ENCODE measurements at places on chromosomes 2 and 18.

DNA sequence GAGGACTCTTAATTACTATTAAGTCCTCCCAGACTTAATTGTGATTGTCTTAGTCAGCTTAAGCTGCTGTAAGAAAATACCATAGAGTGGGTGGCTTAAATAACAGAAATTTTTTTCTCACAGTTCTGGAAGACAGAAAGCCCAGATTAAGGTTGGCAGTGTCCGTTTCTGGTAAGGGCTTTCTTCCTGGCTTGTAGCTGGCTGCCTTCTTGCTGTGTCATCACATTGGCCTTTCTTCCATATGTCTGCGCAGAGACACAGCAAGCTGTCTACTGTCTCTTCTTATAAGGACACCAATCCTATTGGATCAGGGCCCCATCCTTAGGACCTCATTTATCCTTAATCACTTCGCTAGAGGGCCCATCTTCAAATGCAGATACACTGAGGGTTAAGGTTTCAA, 38.5 kb downstream of the ASXL3 start:
- no peak for DNase-seq

DNA sequence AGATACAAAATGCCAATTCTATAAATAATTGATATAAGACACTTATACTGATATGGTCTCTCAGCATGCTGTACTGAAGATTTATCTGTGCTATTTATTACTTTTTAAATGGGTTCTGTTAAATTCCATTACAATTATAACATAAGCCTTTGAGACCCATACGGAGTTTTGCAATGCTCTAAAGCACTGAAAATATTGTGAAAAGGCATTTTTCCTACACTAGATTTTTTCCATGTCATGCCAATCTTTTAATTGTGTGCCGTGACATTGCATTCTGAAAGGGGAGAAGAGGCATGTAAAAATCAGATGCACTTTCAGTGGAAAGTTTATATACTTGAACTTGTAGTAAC, 46.5 kb downstream of the EFEMP1 start:
- no peak for DNase-seq

DNA sequence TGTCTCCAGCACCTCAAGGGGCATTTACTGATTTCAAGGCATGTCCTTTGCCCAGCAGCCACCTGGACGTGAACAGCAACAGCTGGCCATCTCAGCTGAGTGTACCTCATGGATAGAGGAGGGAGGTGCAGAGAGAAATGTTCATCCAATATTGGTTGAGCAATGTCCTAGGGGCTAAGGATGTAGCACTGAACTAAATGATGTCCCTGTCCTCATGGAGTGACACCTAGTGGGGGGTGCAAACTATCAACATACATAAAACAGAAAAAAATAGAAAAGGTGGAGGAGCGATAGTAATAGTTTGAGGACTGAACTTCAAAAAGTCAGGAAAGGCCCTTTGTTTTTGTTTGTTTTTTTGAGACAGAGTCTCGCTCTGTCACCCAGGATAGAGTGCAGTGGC, 4.8 kb upstream of the UGGT1 start:
- DNase-seq: no peak

DNA sequence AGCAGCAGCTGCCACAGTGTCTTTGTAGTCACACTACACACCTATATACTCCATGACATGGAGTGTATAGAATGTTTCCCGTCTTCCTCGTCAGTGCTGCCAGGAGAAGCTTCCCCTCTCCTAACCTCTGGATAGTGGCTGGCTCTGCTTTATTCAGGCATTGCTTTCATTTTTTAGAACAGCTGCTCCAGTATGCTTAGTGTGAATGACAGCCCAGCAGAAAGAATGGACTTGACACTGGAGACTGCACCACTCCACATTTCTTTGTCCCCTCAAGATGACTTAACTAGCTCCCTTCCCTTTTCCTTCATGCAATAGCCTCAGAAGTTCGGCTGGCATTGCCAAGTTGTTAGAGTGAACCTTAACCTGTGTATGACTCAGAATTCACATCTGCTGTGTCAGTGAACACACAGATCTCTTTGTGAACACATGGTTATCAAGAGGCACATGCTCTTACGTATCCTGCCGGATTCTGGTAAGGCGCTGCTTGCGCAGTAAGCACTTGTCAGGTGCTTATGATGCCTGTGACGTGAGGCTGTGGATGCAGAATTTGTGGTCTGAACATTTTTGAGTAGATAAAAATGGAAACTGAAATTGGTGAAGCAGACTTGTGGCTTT, 73.9 kb downstream of the NEDD4L start:
- DNase-seq: no peak

- DNase-seq: no peak
Measured at GRCh38 chr2:31082002-31082401, 56.2 kb downstream of the GALNT14 start.
